ENCODE measurements at places on chromosomes 7 and 10.
A peak's percentile ranks its signal among the peaks of the same experiment; 100 is the strongest.

GRCh38 chr10:83801983-83802382, 337.3 kb upstream of the GHITM start:
- DNase-seq = peak; percentile 10

DNA sequence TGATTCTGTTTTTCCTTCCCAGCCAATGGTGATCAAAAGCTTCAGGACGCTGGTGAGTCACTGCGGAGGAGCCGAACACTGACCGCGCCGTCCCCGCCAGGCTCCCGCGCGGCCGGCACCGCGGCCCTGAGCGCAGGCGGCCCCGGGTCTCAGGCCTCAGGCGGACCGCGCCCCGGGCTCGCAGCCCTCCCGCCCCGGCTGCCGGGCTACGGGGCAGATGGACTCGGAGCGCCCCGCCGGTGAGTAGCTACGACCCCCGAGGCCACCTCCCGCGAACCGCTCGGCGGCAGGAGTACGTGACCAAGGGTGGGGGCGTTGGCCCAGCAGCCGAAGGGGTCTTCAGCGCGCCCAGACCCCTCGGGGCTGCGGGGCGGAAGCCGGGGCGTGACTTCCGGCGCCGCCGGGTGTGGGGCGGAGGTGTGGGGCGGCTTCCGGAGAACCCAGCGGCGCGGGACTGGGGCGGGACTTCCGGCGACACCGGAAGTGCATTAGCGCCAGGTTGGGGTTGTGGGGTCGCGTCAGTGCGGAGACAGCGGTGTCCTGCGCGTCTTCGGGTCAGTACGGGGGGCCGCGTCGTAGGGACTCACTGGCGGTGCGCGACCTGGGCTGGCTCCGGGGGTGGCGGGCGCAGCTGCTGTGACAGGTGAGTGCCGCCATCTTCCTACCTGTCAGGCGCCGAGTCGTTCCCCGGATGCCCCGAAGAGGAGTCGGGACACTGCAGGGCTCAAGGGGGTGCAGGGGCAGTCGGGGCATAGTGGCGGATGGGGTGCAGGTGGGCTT, at the start of gene WDR37:
WDR37 (plus strand) TSS at position 60 of the 780 bp plus-strand sequence. CDS start 15,771 bp downstream, outside the sequence.
- peak; percentile 60 for DNase-seq

DNA sequence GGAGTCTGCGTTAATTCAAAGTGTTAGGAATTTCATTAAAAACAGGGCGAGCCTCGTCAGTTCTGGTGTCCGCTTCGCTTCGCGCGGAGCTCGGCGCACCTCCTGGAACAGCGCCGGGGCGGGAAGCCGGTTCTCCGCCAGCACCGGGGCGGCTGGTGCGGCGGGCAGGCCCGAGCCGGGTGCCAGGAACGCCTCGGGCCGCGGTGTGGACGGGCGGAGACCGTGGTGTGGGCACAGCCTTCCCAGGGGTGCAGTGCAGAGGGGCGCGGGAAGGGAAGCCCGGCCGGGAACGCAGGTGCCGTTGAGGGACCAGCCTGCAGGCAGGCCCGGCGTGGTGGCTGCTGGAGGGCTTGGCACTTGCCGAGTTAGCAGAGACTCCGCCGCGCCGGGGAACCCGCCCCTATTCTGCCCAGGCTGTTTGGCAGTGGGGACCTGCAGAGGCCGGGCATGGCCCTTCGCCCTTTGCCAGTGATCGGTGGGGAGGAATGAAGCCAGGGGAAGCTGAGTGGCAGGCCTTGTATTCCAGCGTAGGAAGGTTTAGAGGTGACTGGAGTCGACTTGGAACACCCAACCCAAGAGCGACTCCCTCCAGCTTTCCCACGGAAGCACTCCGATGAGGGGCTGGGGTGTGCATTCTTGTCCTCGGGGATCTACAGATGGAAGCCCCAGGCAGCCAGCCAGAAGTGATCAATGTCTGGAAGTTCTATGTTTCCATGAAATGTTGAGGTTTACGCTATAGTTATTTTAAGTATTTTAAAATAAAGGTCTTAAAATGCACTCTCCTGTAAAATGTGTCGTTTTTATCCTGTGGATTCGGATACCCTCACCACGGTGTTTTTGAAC, 945 bp upstream of the RHEB start:
- no peak for DNase-seq

DNA sequence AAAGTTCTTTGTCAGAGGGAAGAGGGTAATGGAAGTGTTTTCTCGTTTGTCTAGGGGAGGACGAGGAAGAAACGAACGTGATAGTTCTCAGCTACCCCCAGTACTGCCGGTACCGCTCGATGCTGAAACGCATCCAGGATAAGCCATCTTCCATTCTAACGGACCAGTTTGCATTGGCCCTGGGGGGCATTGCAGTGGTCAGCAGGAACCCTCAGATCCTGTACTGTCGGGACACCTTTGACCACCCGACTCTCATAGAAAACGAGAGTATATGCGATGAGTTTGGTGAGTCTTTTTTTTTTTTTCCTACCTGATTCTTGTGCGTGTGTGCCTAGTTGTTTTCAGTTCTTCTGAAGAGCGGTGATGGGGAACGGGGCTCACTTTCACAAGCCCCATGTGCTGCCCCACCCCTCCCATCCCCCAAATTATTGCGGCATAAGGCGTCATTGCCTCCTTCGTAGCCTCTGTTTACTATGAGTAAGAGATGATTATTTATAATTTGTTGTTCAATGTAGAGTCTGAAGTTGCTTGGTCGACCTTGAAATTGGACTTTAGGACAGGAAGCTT, 98.6 kb downstream of the ARID5B start:
- DNase-seq = no peak

DNA sequence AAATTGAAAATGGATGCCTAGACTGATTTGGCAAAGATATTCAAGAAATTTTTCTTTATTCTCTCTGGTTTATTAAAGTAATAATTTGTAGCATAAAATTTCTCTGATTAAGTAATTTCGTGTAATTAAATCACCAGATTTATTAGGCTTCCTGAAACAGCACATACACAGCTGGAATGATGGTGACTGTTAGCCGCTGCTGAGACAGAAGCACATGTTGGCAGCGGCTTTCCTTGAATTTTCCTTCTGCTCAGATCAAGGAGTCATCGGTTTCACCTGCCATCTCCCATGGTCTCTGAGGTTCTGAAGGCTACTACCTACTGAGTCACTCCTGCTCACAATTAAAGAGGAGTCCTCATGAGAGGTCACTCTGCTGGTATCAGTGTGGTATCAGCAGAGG, 101.5 kb downstream of the GFRA1 start:
- DNase-seq = no peak

GRCh38 chr7:494259-494687, 25.4 kb downstream of the PDGFA start:
- DNase-seq = no peak

GRCh38 chr10:112481602-112482001, 34.6 kb downstream of the VTI1A start:
- no peak for DNase-seq

DNA sequence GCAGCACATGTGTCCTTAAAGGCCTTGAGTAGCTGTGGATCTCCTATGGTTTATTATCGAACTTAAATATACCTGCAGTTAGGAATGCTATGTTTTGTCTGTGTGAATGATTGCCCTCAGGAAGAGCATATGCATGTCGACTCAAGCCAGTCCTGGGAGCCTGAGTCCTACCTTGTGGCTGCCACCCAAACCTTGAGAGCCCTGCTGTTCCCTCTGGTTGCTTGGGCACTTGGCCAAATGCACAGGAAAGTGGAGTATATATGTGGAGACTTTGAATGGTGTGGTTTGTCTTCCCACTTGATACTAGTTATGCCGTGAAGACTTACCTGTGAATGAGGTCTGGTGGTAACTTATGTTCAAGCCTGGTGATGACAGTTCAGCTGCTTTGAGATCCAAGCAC, 409.8 kb downstream of the LRMDA start:
- no peak for DNase-seq

DNA sequence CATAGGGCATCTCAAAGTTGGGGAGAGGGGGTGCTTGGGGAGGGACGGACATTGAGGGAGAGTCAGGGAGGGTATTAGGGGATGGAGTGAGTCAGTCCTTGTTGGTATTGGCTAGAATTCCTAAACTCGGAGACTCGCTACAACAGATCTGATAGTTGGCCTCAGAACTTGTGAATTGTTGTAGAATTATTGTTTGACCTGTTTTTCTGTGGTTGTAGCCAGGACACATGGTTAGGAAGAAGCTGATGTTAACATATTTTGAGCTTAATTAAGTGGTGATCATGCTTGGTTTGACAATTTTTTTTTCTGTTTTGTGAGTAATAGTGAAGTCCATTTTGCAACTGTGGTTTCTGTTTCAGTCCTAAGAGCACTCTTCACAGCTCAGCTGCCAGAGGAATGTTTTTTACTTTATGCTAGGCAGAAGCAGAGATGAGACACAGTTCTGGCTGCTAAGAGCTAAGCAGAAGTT, 1190.3 kb upstream of the C7orf33 start:
- DNase-seq = no peak

- peak; percentile 41 for DNase-seq
These were observed 325.0 kb downstream of the PLXNA4 start for GRCh38 chr7:132251327-132251659.

Measured in H4 (cell line).